Skeletal muscle cell (primary cell): ENCODE measurements at places on chromosomes 7 and 10.

GRCh38 chr10:103155471-103156085 lies 37.5 kb downstream of the NT5C2 start:
- DNase-seq = no peak

- no peak for DNase-seq
Observed at GRCh38 chr7:71326595-71326994, 194.7 kb downstream of the GALNT17 start.

- DNase-seq = no peak
Observed at GRCh38 chr10:48551861-48552591, 52.8 kb downstream of the ARHGAP22 start.

GRCh38 chr7:67913604-67914003 lies 917.0 kb downstream of the TYW1 start:
- DNase-seq = no peak

- DNase-seq = no peak
Observed at GRCh38 chr7:77903597-77903996, 105.0 kb downstream of the PHTF2 start.

GRCh38 chr10:47079204-47079580 lies 168.0 kb downstream of the PTPN20 start:
- no peak for DNase-seq

GRCh38 chr7:149824301-149824741 lies 13.9 kb upstream of the ZNF862 start:
- no peak for DNase-seq

- DNase-seq = peak; percentile 74
Observed at GRCh38 chr7:14761510-14762296, 140.8 kb downstream of the DGKB start.

DNA sequence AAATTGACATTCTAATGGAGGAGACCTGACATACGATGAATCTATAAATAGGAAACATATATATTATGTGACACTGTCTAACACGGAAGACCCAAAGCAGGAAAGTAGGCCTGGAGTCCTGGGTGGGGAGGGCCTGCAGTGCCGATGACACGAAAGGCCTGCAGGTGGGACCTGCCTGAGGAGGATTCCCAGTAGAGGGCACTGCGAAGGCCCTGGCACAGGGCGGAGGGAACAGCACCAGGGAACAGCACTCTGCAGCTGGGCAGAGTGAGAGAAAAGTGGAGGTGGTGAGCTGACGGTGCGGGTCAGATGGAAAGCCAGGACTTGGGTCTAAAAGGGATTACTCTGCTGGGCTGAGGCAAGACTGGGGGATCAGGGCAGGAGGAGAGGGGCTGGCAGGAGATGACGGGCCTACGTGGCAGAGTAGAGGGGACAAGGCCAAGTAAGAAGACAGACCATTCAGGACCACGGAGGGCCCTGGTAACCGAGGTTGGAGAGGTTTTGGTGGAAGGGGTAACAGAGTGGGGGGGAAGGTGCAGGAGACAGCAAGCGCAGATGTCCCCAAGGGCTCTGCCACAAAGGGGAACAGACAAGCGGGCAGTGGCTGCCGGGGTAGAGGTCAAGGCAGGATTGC lies 8.1 kb downstream of the ZNF746 start:
- DNase-seq = no peak

GRCh38 chr10:86651021-86651471 lies 3.3 kb upstream of the OPN4 start:
- no peak for DNase-seq

DNA sequence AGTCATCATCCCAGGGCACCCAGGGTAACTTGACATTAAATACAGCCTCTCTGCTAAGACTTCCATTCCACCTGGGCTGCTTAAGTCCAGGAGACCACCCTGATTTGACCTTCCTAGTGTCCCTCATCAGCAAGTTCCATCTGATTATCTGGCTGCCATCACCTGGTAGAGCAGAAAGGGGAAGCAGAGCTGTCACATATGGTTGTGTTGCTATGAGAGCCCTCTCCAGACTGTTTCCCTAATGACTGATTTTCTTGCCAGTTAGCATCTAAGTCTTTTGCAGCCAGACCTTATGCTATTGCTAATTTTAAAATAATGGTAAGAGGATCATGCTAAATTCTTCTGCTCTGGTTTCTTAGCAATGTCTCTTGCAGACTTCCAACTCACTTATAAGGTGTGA lies 38.7 kb downstream of the KCNH2 start:
- DNase-seq = no peak

DNA sequence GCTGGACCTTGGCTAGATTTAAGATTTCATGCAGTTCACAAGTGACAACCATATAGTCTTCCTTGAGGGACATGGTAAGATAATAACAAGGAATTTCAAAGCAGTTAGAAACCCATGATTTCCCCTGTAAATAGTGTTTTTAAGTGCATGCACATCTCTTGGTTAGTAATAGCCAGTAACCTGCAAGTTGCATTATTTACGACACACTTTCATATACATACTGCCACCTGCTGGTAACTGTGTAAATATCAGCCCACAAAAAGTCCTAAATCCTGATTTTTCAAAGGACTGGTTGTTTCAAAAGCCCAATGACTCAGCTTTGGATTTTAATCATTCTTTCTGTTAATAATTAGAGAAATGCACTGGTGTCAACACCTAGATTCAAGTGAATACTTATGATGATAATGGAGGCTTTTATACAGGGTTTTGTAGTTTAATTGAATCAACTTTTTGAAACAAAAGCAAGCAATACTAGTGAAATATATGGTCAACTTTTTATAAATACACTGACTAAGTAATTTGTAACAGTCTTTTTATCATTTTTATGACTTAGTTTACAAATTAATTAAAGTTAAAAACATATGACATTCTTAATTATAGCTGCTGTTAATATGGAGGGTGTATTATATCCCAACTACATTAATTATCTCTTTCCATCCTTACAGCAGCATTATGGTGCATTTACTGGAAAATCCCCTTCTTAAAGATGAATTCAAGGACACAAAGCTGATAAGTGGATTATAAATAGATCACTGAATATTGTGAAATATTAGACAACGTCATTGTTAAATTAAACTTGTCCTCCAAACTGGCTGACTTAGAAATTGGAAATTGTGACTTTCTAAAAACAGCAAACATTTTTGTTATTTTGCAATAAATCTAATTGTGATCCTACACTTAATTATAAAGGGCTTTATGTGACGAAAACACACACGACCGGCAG lies 367.7 kb upstream of the SEMA3D start:
- DNase-seq = peak; percentile 32

DNA sequence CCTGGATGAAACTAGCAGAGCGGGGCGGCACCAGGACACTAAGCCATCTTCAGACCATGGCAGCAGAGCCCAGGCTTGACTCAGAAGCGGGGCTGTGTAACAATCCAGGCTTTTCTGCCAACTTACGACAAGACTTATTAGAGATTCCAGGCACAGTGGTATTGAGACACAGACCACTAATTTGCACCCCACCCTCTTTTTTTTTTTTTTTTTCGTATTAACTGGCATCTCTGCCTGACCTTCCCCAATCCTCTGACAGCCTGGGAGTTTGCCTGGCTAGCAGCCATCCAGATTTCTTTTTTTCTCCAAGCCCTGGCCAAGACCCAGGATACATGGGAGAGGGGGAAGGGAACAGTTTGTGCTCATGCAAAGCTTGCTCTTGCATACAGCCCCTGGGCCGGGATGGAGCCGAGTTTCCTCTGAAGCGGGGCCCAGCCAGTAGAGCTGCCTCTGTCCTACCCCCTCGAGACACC lies 182.4 kb downstream of the PLXNA4 start:
- DNase-seq = no peak

DNA sequence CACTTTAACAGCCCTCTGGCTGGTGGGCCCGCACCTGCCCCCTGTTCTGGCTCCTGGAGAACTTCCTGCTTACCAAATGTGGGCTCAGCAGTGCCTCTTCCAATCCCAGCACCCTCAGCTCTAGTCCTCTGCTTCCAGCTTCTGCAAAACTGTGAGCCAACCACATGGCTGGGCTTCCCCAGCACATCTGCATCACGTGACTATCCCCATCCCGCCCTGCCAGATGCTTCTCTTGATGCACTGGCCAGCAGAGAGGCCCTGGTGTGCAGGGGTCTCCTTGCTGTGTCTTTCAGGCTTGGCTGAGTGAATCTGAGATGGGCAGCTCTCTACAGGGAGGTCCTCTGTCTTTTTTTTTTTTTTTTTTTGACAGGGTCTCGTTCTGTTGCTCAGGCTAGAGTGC lies 43.8 kb upstream of the DMBT1 start:
- DNase-seq = no peak

DNA sequence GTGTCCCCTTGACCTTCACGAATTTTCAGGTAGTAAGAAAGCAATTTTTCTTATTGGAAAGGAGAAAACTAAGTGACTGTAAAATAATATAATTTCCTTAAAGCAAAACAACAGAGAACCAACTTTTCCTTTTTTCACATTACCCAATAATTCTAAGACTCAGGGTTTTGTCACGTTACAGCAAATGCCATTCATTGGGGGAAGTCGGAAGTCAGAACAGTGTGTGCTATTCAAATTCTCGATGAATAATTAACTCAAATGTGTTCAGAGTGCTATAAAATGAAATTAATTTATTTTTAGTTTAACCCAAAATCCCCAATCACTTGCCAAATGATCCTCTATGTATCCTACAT lies 40.0 kb downstream of the DIP2C start:
- no peak for DNase-seq

GRCh38 chr7:92333866-92334265 lies 88.1 kb downstream of the ANKIB1 start:
- no peak for DNase-seq

DNA sequence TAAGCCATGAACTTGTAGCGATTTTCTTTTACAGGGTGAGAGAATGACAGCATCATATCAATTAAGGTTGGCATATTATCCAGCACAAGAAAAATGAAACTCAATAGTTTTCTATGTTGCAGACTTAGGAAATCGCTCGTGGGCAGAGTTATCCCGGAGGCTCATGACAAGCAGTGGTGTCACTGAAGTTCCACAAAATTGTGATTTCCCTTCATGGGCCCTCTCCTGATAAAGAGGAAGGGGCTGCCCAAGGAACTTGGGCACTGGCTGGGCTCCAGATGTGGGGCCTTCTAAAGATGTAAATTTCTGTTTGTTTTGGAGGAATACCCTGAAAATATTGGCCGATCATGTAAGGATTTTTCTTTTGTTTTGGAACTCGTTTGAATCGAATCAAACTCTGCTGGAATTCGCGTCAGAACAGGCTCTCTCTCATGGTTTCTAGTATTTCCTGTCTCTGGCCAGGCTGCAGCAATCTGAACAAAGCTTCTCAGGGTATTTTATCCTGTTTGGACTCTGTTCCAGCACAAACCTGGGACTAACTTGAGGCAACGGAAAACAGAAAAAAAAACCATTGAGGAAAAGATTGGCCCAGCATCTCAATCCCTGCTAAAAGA lies 340.6 kb upstream of the NRP1 start:
- DNase-seq = no peak

- DNase-seq = no peak
Observed at GRCh38 chr7:50312250-50313162, 8.0 kb downstream of the IKZF1 start.

- DNase-seq = no peak
Observed at GRCh38 chr7:132758986-132759385, 182.7 kb upstream of the PLXNA4 start.

DNA sequence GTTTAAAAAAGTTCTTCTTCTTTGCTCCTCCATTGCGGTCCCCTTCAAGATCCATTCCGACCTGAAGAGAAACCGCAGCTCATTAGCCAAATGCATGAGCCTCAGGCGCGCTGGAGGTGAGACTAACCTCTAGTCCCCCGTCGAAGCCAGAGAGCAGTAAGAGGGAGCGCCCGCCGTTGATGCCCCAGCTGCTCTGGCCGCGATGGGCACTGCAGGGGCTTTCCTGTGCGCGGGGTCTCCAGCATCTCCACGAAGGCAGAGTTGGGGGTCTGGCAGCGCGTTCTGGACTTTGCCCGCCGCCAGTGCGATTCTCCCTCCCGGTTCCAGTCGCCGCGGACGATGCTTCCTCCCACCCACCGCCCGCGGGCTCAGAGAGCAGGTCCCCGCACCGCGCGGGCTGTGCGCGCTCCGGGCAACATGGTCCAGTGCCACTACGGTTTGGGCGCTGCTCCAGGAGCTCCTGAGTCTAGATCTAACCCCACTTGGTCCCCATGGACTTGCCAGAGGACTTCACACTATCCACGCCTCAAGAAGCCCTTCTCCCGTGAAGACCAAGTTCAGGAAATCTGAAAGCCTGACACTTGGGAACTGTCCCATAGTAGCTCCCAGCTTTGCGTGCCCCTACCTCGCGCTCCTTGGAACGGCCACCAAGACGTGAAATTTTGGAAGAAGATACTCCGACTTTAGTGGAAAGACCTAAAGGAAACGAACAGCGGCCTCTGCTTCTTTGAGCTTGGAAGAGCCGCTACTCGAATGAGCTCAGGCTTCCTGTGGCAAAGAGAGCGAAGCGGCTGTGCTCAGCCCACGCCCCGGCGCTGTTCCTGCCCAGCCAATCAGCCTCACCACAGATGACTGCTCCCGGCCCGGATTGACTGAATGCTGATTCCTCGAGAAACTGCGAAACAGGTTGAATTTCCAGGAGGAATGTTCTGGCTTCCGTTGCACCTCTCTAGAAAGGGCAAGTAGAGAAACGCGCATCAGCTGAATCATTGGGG lies at the start of gene ABCB1:
ABCB1 (minus strand) TSS at position 755 of the 995 bp plus-strand sequence; CDS start at position 55, 700 bp downstream.
- peak; percentile 4 for DNase-seq

DNA sequence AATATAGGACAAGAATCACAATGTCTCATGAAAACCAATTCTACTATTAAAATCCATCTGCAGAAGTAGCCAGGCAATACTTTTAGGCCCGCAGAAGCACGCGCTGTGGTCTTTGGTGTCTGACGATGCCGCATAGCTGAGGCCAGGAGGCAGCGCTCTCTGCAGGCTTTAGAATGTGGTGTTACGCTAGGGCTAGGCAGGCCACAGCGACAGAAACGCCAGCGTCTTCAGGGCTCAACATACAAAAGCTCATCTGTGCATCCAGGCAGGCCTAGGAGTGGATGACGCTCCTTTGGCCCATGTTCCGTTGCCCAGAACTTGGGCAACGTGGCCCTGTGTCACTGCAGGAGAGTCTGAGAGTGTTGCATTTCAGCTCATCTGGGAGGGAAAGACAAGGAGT lies 601.1 kb upstream of the FOXK1 start:
- DNase-seq = no peak

GRCh38 chr7:5116359-5116758 lies 70.7 kb downstream of the RBAK start:
- no peak for DNase-seq

GRCh38 chr7:22934473-22935065 lies 79.4 kb downstream of the HYCC1 start:
- DNase-seq = peak; percentile 18

- DNase-seq = no peak
Observed at GRCh38 chr10:121448766-121449421, 149.3 kb downstream of the FGFR2 start.
